ENCODE measurements at places on chromosomes 6 and 20.

- DNase-seq = no peak
Observed at GRCh38 chr20:40168981-40169620, 519.9 kb downstream of the MAFB start.

- no peak for DNase-seq
Observed at GRCh38 chr6:44735630-44735963, 348.1 kb downstream of the CDC5L start.

DNA sequence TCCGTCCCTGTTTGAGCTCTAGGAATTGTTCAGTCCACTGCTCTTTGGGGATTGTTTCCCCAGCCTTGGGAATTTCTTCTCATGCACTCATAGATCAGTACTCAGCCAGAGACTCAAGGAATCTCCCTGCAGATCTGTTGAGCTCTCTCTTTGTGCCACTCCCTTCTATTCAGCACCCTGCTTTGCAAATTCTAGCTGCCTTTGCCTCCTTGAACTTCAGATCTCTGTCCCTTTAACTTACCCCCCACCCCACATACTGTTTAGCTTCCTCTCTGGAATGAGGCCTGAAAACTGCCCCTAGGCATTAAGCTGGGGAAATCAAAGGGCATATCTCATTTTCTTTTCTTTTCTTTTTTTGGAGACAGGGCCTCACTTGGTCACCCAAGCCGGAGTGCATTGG lies 30.5 kb downstream of the QRSL1 start:
- DNase-seq = no peak

DNA sequence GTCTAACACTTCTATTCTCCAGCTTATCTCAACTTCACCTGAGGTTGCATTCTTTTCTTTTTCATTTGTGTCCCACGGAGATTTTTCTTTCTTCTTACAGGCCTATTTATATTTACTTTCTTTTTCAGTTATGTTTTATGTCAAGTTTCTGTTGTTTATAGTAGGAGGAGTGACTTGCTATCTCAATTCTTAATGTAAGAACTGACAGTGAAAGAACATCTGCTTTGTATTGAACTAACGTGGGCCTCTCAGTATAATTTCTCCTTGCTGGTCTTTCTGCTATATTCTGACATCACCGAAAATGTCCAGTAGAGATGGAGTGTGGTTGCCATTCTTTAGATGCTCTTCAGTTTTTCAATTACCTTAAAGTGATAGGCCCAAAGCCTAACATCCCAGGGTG lies 521.7 kb downstream of the EPM2A start:
- no peak for DNase-seq

DNA sequence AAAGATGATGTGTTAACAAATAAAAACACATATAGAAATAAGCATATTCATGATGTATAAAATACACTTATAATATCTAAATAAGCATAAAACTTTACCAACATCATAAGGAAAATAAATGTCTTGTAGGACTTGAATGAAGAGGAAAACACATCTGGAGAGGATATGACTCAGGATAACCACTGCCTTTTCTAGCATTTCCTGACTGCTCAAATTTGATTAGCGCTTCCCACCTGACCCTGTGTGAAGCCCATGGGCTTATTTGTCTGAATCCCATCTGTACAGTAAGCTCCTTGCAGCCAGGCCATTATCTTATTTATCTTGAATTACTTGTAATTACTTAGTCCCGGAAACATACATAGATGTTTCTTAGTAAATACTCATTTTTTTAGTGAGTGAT lies 608.6 kb downstream of the COL12A1 start:
- no peak for DNase-seq

DNA sequence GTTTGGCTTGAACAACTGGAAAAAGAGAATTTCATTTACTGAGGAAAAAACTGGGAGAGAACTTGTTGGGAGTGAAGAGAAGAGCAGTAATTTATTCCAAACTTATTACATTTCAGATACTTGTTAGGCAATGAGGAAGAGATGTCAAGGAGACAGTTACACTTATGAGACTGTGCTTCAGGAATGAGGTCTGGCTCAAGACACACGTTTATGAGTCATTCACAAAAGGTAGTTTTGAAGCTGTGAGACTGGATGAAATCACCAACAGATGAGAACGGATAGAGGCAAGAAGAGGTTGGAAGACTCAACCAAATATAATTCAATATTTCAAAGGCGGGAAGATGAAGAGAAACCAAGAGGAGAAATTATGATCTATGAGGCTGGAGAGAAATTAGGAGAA lies 70.6 kb upstream of the DEFB112 start:
- DNase-seq = no peak

GRCh38 chr6:44223319-44224028 lies at the start of gene SLC29A1:
TSS of gene SLC29A1 (plus strand) at chr6:44223595. CDS start at chr6:44227314, 3,719 bp downstream.
- peak; percentile 70 for DNase-seq

DNA sequence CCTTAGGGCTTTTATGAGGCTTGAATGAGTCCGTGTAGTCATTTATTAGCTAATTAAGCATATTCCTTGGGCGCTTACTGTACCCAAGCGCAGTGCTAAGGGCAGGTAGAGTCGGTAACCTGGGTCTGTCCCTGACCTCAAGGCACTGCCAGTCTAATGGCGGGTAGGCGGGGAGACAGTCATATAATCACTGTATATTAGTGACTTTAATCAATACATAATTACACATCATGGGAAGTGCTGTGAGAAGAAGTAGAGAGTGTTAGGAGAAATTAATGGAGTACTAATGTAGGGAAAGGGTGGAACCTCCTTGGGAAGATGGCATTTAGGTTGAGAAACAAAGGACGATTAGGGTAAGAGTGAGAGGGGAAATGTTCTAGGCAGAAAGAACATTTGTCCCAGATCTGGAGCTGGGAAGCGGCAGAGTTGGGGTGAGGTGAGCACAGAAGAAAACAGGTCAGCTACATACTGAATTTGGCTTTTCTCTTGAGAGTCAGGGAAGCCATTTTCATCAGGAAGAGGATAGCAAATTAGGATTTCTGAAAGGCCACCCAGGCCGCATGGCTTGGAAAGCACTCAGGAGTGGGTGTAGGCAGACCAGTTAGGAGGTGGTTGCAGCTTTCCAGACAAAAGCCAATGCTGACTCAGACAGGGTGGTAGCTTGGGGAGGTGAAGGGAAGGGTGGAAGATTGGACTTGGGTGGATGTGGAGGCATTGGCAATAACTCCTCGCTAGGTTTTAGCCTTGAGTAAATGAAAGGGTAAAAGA lies 954 bp upstream of the BLCAP start:
- DNase-seq = no peak

GRCh38 chr20:33897313-33897912 lies 86.3 kb downstream of the CHMP4B start:
- no peak for DNase-seq

- peak; percentile 24 for DNase-seq
Observed at GRCh38 chr6:163415620-163416556, 1.4 kb downstream of the QKI start.

GRCh38 chr6:11766043-11766442 lies 12.6 kb downstream of the ADTRP start:
- no peak for DNase-seq

GRCh38 chr6:10314163-10314955 lies 100.5 kb downstream of the TFAP2A start:
- no peak for DNase-seq

DNA sequence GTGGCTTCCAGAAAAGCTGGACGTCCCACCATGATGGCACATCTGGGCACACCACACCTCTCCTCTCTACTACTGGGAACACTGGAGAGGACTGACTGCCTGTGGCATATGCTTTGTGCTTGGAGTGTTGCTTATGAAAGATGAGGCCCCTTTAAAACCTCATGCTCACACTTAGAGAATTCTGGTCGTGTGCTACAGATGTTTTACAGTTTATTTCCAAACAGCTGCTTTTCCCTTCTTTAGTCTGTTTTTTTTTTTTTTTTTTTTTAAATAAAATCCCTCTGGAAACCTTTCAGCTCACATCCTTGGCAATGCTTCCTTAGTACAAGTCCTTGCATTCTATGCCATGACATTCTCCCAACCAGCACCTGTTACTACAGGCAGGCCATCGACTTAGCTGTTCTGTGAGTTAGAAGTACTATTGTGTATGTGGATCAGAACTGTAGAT lies 60.3 kb downstream of the BMP6 start:
- no peak for DNase-seq

- no peak for DNase-seq
Observed at GRCh38 chr6:140980265-140980887, 1152.3 kb upstream of the GJE1 start.

GRCh38 chr6:157605484-157605883 lies 217.6 kb upstream of the SNX9 start:
- DNase-seq = no peak

DNA sequence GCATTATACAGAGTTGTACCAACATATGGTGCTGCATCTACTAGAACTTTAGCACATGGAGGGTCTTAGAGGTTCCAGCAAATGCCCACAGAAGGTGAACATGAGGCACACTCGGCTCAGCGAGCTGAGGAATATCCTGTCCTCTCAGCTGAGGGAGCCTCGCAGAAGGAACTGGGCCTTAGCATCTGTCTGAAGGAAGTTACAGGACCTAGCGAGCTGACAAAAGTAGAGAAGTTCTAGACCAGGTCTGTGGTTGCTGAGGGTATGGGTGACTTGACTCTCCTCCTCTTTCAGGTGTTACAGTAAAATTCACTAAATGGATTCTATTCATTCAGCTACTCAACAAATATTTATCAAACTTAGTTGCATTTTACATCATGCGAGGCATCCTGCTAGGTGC lies 157.2 kb downstream of the ZDHHC14 start:
- no peak for DNase-seq

DNA sequence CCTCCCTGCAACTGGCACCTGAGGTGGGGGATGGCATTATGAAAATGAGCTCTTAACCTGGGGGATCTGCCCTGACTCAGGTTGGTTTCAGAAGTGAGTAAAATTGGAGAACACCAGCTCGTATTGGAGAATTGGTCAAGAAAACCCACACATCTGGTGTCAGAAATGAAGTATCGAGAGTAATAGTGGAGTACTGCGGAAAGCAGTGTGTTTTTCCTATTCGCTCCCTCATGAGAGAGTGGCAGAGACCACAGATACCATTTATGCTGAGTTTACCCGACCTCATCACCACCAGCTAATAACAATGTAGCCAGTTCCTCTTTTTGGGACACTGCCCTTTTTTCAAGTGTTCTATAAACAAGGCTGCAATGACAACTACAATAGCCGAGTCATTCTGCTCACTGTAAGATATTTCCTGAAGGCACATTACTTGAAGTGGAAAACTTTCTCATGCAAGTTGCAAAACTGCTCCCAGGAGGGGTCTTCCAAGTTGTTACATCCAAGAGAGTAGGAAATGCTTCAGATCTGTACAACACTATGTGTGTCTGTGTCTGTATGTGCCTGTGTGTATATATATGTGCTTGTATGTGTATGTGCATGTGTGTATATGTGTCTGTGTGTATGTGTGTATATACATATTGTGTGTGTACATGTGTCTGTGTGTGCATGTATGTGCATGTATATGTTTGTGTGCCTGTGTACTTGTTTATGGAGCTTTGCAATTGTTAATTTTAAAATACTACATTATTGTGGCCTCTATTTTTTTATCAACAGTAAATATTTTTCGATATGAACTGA lies 106.0 kb upstream of the CST7 start:
- DNase-seq = no peak

GRCh38 chr6:34911822-34912221 lies 22.8 kb downstream of the ANKS1A start:
- no peak for DNase-seq

GRCh38 chr6:158010591-158011477 lies 29.2 kb downstream of the SYNJ2 start:
- DNase-seq = no peak

- no peak for DNase-seq
Observed at GRCh38 chr6:1412901-1413300, 23.5 kb downstream of the FOXF2 start.

DNA sequence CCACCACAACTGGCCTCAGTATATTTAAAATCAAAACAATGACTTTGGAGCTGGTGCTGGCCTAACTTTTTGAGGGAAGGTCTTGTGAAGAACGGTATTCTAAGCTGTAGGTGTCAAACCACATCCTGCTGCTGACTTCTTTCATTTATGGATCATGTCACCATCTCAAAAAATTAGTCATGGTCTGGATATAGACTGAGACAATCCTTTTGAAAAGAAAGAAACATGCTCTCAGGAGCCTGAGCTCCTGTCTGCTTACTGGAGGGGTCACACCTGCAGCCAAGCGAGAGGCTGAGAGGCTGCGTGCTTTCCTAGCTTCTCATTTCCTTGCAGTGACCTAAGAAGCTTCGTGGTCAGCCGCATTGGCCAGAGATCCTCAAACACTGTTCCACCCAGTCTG lies 55.2 kb downstream of the TIAM2 start:
- DNase-seq = no peak

- DNase-seq = no peak
Observed at GRCh38 chr20:46999801-47000465, 105.3 kb downstream of the EYA2 start.

GRCh38 chr20:50191065-50191543 lies 474 bp downstream of the CEBPB start:
- peak; percentile 52 for DNase-seq

DNA sequence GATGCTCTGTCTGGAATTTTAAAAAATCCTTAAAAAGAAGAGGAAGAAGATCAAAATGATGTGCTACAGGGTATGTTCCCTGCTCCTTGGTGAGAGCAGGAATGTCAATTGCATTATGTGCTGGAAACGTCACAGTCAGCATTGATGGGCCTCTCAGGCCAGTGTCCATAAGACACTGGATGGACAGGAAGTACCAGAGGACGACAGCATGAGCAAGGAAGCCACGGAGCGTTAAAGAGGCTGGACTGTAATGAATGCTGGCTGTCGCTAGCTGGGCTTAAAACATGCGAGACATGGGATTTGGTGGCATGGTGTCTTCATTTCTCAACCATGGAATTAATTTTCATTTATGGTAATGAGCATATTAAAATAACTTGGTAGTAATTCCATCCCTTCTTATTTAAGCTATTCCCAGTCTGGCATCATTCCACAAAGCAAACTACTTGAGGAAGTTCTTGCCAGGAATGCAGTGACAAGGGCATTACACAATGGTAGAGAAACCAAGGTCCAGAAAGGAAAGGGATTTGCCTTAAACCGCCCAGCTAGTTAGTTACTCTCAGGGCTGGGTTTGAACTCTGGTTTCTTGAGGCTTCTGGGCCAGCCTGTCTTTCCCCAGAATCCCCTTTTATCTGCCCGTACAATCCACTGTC lies 166.6 kb upstream of the SOX4 start:
- DNase-seq = no peak

DNA sequence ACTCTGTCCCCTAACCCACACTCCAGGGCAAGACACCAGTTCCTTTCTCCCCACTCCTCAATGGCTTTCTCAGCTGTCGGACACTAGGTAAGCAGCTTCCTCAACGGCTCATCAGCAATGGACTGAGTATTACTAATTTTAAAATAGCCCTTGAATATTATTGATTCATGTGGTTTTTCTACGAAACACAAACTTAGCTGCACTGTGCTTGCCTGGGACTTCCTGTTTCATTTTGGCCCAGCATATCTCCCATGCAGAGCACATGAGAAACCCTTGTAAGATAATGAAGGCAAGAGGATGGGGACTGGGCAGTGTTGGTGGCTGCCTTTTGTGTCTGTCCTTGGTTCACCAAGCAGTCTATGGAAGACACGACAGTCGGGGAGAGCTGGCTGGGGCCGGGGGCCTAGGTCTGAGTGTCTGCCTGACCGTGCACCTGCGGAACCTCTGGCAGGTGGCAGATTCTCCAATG lies 48.9 kb downstream of the RNASET2 start:
- DNase-seq = no peak

- no peak for DNase-seq
Observed at GRCh38 chr6:138307816-138308730, 69.6 kb upstream of the SMIM28 start.

- no peak for DNase-seq
Observed at GRCh38 chr6:34990971-34991560, 102.0 kb downstream of the ANKS1A start.

- DNase-seq = no peak
Observed at GRCh38 chr6:142851601-142852000, 93.4 kb downstream of the HIVEP2 start.

- no peak for DNase-seq
Observed at GRCh38 chr6:78908621-78909020, 41.3 kb downstream of the IRAK1BP1 start.

All from activated naive CD4-positive, alpha-beta T cell (primary cell).